GM12891 (cell line): ENCODE measurements at places on chromosomes 1 and 21.

GRCh38 chr1:229224308-229224707 is 46.6 kb upstream of the RAB4A start:
- no peak for DNase-seq

GRCh38 chr1:11693024-11693590 is 1.6 kb downstream of the DRAXIN start:
- DNase-seq, result no peak

GRCh38 chr1:59657873-59658465 is 156.8 kb upstream of the HOOK1 start:
- no peak for DNase-seq

- no peak for DNase-seq
Observed at GRCh38 chr1:228064296-228064695, 18.2 kb upstream of the ARF1 start.

- DNase-seq, result no peak
Observed at GRCh38 chr1:157404063-157404501, 148.2 kb downstream of the FCRL5 start.

DNA sequence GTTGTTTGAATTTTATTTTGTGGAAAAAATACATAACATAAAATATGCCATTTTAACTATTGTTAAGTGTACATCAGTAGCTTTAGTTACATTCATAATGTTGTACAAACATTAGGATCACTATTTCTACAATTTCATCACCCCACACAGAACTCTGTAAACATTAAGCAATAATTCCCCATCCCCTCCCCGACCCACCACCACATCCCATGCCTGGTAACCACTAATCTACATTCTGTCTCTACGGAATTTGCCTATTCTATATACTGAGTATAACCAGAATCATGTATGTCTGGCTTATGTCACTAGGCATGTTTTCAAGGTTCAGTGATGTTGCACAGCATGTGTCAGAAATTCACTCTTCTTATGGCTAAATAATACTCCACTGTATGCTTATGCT is 47.7 kb downstream of the CDC42BPA start:
- DNase-seq, result no peak

GRCh38 chr1:183873642-183874041 is 68.7 kb downstream of the RGL1 start:
- no peak for DNase-seq

GRCh38 chr1:232585486-232585885 is 44.4 kb downstream of the SIPA1L2 start:
- DNase-seq, result no peak

GRCh38 chr1:12127206-12127810 is 39.5 kb upstream of the TNFRSF1B start:
- no peak for DNase-seq

GRCh38 chr1:111747282-111747734 is 8.1 kb upstream of the INKA2 start:
- peak; percentile 43 for DNase-seq

DNA sequence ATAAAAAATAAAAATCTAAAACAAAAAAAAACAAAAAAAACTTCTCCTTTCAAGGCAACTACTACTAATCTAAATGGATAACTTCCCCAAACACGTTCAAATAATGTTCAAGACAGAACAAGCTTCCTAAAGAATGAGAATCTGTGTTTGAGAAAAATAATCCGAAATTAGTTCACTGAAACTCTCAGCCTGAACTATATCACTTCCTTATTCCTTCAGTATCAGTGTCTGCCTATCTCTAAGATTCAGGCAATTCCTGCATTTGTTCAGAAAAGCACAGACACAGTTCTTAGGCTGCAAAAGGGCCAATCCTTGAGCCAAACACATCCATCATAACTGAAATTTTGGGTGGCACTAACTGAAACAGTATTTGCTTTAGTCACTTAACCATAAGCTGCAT is 22.4 kb downstream of the DSTYK start:
- no peak for DNase-seq

DNA sequence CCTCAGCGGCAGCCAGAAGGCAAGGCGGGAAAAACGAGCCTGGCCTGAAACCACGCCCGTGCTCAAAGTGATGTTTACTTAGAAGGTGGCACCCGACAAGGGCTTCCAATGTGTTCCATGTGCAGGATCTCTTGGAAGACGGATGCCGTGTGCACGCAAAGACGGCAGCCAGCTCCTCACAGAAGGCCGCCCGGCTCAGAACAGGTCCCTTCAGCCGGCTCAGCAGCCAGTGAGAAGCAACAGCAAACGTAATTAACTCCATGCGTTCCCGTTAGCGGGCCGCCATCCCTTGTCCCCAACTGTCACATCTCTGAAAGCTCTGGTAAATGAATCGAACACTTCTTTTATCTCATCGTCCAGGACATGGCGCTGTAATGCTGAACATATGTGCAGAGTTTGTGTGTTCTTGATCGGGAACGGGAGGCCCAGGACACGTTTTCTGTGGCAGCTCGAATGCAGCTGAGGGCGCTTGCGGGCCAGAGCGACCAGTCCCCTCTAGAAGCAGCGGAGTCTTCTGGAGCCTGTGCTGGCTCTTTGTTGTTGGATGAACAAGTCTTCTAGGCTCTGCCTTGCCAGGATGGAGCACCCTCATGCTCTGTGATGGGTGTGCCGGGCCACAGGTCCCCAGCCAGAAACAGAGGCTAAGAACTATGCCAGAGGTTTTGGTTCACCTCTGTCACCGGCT is 94.6 kb upstream of the ARHGEF16 start:
- DNase-seq, result no peak

GRCh38 chr1:57707631-57708030 is 283.8 kb upstream of the DAB1 start:
- DNase-seq, result no peak

GRCh38 chr1:147651466-147651865 is 18.9 kb downstream of the ACP6 start:
- DNase-seq, result no peak

DNA sequence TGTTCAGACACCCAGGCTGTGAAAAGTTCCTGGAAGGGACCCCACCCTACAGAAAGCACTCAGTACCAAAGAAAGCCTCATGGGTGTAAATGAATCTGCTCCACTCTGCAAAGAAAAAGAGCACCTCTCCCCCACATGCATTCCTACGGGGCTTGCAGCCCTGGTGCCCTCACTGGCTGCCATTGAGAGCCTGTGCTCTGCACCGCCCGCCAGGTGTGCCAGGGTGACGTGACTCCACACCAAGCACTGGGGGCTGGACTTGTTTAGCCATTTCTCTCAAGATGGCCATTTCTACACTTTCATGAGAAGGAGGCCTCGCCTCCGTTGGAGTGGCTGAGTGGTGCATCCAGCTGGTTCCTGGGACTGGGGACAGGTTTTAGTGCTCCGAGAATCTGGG is 380.5 kb upstream of the VAMP3 start:
- no peak for DNase-seq

DNA sequence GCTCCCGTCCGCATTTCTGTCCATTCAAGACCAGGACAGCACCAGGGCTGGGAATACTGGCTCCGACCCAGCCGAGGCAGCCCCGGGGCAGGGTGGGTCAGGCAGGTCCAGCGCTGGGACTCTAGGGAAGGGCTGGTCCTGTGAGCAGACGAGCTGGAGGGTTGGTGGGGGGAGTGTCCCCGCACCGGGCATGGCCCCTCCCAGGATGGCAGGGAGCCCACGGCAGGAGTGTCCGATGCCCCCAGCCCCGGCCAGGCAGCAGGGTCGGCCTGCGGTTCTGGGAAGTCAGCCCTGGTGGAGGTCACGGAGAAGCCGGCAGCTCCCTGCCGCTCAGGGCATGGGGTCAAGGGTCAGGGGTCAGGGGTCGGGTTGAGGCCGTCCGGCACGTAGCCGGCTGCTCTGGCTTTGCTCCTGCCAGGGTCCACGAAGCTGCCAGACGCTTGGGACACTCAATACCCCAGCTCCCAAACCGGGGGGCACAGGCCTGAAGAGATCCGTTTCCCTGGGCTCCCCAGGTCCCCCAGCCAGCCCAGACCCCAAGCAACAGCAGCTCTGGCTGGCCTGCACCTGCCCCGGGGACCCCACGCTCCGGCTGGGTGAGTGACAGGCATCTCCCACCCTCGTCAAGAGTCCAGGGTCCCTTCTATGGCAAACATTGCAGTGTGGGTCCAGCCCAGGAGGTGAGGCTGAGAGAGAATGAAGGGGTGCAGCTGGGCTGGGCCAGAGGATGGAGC is 6.7 kb downstream of the C1QTNF12 start:
- DNase-seq, result no peak

DNA sequence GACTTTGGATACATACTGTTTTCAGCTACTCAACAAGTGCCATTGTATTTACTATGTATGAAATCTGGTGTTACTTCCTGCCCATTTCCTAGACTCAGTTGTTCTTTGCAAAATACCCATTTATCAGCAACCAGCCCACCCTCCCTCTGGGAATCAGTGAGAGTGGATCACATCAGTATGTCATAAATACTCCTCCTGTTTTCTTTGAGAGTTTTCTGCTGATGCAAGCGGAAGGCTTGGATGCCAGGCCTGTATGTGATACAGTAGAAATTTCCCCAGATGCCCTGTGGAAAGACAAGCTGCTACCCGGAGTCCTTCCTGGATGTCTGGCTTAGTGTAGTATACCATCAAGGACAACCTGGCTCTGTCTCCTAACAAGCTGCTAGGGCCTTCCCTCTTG is 2.4 kb upstream of the PTPRC start:
- no peak for DNase-seq

DNA sequence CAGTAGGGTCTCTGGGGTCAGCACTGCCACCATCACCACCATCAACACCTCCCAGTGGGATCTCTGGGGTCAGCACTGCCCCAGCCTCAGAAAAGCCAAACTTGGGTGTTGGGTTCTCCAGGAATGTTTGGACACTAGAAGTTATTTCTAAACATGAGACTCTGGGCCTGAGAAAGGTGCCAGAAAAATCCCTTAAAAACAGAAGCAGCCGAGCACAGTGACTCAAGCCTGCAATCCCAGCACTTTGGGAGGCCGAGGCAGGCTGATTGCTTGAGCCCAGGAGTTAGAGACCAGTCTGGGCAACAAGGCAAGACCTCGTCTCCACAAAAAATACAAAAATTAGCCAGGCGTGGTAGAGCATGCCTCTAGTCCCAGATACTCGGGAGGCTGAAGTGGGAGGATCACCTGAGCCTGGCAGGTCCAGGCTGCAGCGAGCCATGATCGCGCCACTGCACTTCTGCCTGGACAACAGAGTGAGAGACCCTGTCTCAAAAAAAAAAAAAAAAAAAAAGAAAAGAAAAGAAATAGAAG is 470 bp downstream of the PTAFR start:
- no peak for DNase-seq

GRCh38 chr1:66211521-66211920 is 322.4 kb upstream of the SGIP1 start:
- DNase-seq, result no peak

DNA sequence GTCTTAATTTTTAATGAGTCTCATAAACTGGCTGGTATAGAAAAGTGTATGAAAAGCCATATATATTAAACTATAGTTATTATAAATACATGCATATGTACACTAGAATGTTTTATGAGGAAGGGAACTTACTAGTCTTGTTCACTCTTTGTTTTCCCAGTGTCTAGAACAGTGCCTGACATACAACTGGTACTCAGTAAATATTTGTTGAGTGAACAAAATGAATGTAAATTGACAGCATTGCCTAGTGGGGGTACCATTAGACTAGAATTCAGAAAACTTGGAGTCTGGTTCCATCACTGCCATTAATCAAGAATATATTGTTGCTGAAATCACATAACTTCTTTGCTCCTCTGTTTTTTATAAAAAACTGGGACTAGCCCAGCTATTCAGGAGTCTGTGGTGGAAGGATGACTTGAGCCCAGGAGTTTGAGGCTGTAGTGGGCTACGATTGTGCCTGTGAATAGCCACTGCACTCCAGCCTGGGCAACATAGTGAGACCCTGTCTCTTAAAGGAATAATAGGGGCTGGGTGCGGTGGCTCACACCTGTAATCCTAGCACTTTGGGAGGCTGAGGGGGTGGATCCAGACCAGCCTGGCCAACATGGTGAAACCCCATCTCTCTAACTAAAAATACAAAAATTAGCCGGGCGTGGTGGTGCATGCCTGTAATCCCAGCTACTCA is 51.1 kb downstream of the NFIA start:
- DNase-seq, result no peak

DNA sequence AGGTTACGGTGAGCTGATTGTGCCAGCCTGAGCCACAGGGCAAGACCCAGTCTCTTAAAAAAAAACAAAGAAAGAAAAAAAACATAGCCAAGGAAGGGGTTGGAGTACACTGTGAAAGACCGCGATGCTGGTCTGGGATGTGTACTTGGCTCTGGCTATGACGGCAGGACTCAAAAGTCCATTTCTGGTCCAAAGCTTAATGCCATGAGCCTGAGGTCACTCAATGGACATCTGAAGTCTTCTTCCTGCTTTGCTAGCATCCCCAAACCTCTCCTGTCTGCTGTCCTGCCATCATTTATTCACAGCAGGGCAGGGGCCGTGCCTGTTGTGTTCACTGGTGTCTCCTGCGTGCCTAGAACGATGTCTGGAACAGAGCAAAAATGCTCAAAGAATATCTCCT is 1.5 kb upstream of the ARHGEF10L start:
- no peak for DNase-seq

DNA sequence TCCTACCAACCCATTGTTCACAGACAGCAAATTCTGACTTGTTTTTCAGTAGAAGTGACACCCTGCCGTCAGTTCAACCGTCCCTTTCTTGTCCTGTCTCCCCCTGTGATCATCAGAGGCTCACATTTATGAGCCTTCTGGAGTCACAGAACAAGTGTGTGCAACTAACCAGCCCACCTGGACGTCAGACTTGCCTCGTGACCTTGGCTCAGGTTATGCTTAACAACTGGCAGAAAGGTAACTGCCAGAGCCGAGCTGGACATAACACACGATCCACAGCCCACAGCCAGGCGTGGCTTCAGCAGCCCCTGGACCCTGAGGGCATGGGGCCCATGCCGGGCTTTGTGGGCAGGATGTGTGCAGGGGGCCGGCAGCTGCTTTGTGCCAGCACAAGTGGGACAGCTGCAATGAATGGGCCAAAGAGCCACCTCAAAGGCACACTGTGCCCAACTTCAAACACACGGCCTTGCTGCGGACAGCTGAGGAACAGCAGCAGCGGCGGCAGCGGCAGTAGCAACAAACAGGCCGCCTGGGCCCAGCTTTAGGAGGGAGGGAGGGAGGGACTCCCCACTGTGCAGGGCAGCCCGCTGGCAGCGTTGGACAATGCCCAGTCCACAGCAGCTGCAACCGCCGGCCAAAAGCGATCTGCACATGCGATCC is 103.9 kb downstream of the ZBTB18 start:
- DNase-seq, result no peak

DNA sequence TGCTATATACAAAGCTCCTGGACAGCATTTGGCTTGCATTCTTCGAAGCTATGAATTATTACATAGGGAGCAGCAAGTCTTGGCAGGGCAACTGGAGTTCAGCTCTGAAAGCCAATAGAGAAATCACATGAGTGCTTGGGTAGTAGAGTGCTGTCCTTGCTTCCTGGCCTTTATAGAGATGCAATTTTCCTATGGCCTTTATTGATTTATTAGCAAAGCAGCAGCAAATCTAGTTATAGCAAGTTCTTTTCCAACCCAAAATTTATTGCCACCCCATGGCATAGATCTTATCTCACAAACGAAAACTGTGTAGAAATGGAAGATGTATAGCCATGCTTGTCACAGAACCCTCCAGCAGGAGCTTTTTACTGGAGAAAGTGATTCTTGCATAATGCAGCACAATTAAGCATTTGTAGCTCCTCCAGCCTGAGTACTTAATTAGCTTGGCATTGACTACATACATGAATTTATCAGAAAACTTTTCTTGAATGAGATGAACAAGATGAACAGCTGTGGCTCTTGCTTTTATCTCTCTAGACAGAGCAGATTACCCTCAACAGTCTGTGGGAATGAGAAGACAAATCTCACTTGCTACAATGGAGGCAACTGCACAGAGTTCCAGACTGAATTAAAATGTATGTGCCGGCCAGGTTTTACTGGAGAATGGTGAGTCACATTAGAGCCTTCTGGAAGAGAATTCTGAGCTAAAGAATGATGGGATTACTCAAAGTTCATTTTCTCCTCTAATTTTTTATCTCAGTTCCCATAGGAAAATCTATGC is 170.1 kb downstream of the CRB1 start:
- DNase-seq, result no peak
